NCI-H446 treated with DMSO at 0.1 percent for 48 hours (cell line): ENCODE measurements at places on chromosomes 3 and 15.

- DNase-seq, result no peak
Measured at GRCh38 chr3:9902372-9903237, at the start of gene IL17RE. Gene IL17RE, plus strand, starts transcription at chr3:9902848. Its CDS starts 85 bp downstream, at chr3:9902933.

GRCh38 chr3:24137958-24138875, 193.1 kb downstream of the NR1D2 start:
- peak; percentile 1 for DNase-seq

GRCh38 chr3:168197162-168197561, 101.4 kb upstream of the GOLIM4 start:
- no peak for DNase-seq

DNA sequence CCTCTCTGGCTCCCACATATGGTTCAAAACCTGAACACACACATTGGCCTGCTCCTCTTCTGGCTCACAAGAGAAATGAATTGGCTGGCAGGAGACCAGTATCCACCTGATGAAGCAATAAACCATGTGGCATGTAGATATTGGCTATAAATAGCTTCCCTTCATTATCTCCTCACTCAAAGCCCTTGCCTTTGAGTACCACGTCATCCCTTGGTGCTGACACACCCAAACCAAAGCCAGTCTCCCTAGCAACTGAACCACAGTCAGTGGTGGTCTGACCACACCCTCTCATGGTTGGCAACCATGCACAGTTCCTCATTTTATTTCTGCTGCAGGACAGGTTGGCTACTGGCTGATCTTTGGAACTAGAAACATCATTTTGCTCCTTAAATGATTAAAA, 98.8 kb downstream of the ZNF621 start:
- DNase-seq, result no peak

- no peak for DNase-seq
Measured at GRCh38 chr3:4163011-4163410, 140.2 kb upstream of the SETMAR start.

GRCh38 chr15:92958105-92958504, 58.0 kb downstream of the CHD2 start:
- no peak for DNase-seq

- peak; percentile 33 for DNase-seq
Measured at GRCh38 chr3:150396956-150397550, 11.0 kb upstream of the TSC22D2 start.

GRCh38 chr3:195265363-195265976, 5.5 kb downstream of the XXYLT1 start:
- DNase-seq, result no peak

DNA sequence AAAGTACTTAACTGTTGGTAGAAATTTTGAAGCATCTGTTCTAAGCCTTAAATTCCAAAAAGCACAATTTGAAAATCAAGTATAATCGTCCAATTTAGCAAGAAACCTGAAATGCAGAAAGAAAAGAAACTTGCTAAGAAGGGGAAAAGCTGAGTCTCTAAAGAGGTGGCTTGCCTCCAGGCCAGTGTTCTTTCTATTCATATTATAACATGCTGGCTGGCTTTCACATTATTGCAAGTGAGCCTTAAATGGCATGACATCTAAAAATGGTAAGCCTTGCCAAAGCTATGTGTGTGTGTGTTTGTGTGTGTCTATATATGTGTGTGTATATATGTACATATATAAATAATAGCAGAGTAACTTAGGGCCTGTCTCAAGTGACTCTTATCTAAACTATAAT, 89.5 kb downstream of the FGF12 start:
- no peak for DNase-seq

GRCh38 chr15:75145027-75145841, 56.4 kb upstream of the C15orf39 start:
- no peak for DNase-seq

GRCh38 chr3:31412832-31413231, 119.9 kb upstream of the STT3B start:
- no peak for DNase-seq

GRCh38 chr3:140748903-140749302, 71.0 kb downstream of the TRIM42 start:
- peak; percentile 14 for DNase-seq

DNA sequence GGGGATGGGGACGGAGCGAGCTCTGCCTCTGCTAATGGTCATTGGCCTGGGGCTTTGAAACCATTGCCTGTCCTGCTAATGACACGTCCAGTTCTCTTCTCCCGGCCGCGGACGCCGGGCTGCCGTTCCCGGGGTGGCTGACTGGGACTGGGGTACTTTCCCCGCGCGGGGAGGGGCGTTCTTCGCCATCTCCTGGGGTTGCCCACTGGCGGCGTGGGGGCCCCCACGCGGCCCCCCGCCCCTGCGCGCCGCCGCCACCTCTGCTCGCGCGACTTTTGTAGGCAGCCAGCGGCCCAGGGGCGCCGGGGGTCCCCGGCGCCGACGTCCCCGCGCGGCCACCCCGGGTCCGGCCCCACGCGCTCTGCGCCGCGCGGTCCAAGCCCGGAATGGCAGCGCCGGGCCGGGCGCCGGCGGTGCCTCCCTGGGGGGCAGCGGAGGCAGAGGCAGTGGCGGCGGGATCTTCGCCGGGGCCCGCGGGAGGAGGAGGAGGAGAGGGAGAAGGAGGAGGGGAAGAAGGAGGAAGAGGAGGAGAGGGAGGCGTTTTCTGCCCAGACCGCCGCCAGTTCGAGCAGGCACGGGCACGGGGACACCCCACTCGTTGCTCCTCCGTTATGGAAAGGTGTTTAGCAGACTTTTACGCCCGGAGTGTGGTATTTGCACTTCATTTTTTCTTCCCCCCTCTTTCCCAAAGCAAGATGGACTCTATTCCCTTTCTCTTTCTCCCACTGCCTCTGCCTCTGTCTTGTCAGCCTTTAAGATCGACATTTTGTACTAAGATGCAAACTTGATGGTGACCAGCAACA, 2.3 kb downstream of the BBX start:
- DNase-seq, result no peak

DNA sequence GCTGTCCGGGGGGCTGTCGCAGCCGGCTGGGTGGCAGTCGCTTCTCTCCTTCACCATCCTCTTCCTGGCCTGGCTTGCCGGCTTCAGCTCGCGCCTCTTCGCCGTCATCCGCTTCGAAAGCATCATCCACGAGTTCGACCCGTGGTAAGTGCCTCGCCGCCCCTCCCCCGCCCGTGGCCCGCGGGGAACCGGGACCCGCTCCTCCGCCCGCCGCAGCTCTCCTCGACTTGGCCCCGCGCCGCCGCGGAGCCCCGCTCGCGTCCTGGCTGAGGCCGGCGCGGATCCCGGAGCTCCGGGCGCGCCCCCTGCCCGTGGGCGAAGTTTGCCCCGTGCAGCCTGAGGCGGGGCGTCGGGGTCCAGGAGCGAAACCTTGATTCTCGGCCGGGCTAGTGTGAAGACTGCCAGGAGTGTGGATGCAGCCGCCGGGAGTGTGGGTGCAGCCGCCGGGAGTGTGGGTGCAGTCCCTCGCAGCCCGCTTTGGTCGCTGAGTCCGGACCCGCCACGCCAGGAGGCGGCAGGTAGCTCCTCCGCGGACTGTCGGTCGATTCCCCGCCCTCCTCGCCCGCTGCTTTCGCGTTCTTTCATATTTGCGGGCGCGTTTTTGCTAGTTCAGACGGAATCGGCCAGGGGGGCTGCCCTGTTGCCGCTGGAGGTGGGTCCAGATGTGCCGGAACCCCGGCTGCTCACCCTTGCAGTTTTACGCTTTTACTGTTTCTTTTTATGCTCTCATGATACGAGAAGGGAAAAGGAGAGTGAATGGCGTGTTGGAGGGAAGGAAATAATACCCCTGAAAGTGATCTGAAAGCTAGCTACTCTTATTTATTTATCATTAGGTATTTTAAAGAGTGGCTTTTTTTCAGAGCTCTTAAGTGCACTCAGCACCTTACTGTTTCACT, 692 bp downstream of the STT3B start:
- no peak for DNase-seq

GRCh38 chr3:188170461-188171459, 16.8 kb downstream of the LPP start:
- no peak for DNase-seq

- no peak for DNase-seq
Measured at GRCh38 chr15:49864251-49864650, 243.4 kb downstream of the DTWD1 start.

DNA sequence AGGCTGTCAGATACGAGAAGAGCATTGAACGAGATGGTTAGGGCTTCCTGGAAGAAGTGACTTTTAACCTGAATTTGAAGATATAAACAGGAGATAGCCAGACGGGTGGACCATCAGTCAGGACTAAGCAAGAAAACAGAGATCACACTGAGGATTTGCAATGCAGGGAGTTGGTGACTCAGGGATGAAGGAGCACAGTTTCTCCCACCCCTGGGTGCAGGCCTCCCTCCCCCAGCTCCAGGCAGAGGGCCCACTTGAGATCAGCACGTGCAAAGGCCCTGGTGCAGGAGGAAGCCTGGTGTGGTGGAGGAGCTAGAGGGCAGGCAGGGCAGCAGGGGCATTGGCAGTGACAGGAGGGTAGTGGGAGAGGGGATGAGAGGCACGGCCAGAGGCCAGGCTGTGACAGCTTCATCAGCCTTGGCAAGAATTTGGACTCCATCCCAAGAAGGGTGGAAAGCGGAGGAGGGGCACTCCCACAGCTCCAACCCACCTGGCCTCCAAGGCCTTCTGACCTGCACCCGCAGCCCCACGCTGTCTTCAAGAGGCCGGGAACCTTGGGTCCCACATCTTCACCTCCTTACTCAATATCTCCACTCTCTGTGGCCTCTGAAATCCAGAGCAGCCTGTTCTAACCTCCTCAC, 8.7 kb upstream of the PCSK6 start:
- DNase-seq, result no peak

GRCh38 chr3:97269202-97269601, 454.8 kb downstream of the EPHA6 start:
- DNase-seq, result no peak

- DNase-seq, result no peak
Measured at GRCh38 chr3:85455561-85456200, 496.9 kb downstream of the CADM2 start.

- DNase-seq, result peak; percentile 21
Measured at GRCh38 chr3:155744010-155744625, 753 bp downstream of the PLCH1 start.

GRCh38 chr3:138338811-138339210, 9.2 kb upstream of the NME9 start:
- DNase-seq, result peak; percentile 83

- no peak for DNase-seq
Measured at GRCh38 chr3:42012935-42013690, 51.2 kb upstream of the ULK4 start.

DNA sequence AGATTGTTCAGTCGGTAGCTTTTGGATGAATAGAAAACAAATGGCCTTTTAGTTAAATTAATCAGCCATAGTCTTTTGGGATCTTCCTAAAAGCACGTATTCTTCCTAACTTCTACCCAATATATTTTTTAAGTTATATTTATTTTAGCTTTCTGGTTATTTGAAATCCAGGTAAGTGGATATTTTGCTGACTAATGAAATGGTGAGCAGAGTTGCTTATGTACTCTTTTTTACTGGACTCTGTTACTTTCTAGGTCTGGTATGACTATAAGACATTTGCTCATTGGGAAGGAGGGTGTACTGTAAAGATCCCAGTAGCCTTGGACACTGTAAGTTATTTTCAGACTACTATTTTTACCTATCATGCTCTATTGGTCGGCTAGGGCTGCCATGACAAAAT, 13.8 kb upstream of the CAPN3 start:
- DNase-seq, result no peak

DNA sequence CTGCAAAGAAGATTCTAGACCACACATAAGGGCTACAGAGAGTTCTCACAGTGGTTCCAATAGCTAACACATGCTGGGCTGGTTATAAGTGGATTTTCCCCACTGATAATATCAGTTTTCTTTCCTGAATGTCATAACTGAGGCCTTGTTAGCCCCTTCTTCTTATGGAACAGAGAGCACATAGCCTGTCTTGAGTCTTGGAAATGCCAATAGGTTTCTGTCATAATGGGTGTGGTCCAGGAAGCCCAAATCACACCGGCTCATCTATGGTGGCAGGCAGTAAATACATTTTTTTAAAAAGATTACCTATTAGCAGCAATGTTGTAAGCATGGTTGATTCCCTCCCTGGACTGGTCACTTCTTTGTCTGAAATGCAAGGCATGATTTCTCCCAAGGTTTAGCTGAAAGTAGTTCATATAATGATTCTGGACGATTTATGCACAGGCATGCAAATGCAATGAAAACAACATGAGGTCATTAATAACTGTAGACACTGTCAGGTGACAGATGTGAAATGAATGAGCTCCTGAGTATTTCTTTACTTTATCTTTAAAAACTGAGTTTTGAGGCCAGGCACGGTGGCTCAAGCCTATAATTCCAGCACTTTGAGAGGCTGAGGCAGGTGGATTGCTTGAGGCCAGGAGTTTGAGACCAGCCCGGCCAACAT, 67.2 kb upstream of the ATP2C1 start:
- DNase-seq, result no peak

GRCh38 chr3:14188041-14188754, 9.6 kb downstream of the LSM3 start:
- no peak for DNase-seq

- no peak for DNase-seq
Measured at GRCh38 chr3:52529376-52530333, 4.0 kb downstream of the NT5DC2 start.

- no peak for DNase-seq
Measured at GRCh38 chr3:72250725-72251124, 465.8 kb upstream of the PROK2 start.

- DNase-seq, result no peak
Measured at GRCh38 chr3:38516669-38517068, 20.5 kb downstream of the EXOG start.
